ENCODE measurements at places on chromosomes 6 and 20.

- DNase-seq, result no peak
Measured at GRCh38 chr20:58242824-58243223, 14.4 kb upstream of the ANKRD60 start.

- DNase-seq, result no peak
Measured at GRCh38 chr6:43269273-43270007, 26.2 kb downstream of the TTBK1 start.

GRCh38 chr20:55140631-55141030 lies 665.2 kb downstream of the DOK5 start:
- DNase-seq, result no peak

GRCh38 chr20:40704828-40705227 lies 15.8 kb upstream of the MAFB start:
- no peak for DNase-seq

DNA sequence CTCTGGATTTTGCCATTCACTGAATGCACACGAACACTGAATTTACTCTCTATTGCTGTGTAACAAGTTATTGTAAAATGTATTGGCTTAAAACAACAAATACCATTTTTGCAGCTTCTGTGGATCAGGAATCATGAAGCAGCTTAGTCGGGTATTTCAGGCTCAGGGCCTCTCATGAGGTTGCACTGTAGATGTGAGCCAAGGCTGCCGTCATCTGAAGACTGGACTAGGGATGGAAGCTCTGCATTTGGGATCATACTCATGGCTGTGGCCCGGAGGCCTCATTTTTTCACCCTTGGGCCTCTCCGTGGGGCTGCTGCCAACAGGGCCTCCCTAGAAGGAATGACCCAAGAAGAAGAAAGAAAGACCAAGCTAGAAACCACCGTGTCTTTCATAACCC lies 492.4 kb upstream of the CDH4 start:
- no peak for DNase-seq

DNA sequence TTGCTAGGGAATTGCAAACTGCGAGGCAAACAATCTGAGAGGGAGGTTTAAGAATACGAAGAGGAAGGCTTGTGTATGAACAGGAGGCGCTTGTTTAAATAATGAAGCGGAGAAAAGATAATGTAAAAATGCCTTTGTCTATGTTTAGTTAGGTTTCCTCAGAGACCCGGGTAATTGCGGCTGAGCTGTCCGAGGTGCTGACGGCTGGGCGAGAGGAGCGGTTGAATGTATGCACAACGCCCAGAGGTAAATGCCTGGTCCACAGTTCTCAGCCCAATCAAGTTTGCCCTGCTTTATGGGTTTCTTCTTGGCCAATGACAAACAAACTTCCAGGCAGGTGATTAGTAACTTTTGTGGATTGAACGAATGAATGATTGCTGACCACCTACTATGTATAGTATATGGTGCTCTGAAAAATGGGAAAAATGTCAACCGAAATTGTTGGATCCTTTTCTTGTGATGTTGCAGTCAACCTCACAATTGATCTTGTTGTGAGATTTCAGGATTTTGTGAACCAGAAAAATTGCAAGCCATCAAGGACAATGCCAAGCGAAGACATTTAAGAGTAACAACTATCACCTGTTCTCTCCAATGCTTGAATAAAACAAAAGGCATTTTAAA lies 38.3 kb upstream of the SLC32A1 start:
- peak; percentile 69 for DNase-seq

- no peak for DNase-seq
Measured at GRCh38 chr20:58071991-58072390, 156.5 kb downstream of the ANKRD60 start.

DNA sequence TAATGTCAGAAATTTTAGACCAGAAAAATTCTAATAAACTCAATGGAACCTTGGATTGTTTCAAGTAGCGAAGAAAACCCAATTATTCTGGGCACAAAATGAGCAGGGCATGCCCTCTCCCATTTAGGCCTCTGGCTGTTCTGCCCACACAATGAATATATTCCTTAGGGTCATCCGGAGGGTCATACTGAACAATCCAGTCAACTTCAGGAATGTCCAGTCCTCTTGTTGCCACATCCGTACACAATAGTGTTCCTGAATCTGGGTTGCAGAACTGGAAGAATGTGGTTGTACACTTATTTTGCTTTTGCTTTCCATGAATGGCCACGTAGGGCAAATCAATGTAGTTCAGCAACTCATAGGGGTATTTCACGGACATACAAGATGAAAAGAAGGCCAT lies 23.4 kb upstream of the RNF144B start:
- DNase-seq, result no peak

GRCh38 chr6:28462401-28462800 lies 19.1 kb upstream of the ZSCAN23 start:
- DNase-seq, result peak; percentile 48

GRCh38 chr20:44212792-44213191 lies 2.2 kb upstream of the OSER1 start:
- DNase-seq, result peak; percentile 92

DNA sequence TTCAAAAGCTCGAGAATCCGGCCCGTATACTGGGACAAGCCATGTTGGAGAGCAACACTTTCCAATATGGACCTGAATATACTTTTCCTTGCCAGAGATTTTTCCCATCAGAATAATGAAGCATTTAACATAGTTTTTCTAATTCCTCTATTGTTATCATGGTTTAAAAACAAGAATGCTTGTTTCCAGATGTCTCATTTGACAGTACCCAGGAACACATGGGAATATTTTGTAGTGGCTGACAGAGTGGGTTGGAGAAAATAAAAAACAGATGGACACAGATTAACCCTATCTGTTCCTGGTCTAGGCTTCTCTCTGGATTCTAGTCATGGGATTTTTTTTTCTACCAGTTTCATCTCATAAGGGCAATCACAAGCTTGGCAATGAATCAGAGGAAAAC lies 164.8 kb upstream of the CEP162 start:
- DNase-seq, result no peak

- no peak for DNase-seq
Measured at GRCh38 chr6:83770910-83771309, 62.0 kb upstream of the SNAP91 start.

All from RKO (cell line).